Natural killer cell treated with Interleukin-12 subunit alpha and Interleukin-12 subunit beta and Interleukin-15 and Interleukin-18, amount 100 ng/mL, for 72 hours (primary cell): ENCODE measurements at places on chromosomes 13 and 19. TPM values are rescaled to one million over a fixed set of nuclear protein-coding genes. Genes with fewer than 3 reads are reported as not detected.

GRCh38 chr13:30924721-30925120 is 7.7 kb upstream of the TEX26 start:
- H3K36me3 ChIP-seq: no peaks in the 10 kb centered on the region
- no peak for DNase-seq

GRCh38 chr13:73542446-73542845 is 483.6 kb downstream of the KLF5 start:
- H3K36me3 ChIP-seq: no peaks in the 10 kb centered on the region
- no peak overlapping the region for H3K27ac ChIP-seq
- no peak for DNase-seq
- peaks cover 3% of the 10 kb centered on the region for H3K27me3 ChIP-seq

DNA sequence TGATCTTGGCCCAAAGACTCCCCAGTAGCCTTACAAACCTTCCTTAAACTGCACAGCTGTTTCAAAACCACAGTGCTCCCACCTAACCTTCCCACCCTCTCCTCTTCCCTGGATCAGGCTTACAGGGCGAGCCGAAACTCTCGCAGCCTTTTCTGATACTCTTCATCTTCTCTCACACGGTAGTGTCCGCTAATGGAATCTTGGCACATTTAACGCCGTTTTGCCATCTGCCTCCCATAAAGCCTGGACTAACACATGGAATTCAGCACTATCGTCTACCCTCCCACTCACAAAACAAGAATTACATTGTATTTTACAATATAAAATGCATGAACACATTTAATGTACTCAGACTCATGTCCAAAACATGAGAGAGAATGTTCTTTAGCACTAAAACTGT is 135.9 kb downstream of the RAP2A start:
- H3K4me3 ChIP-seq: no peak overlapping the region
- no peak for DNase-seq
- no peaks in the 10 kb centered on the region for H3K4me1 ChIP-seq
- no peaks in the 10 kb centered on the region for H3K36me3 ChIP-seq

DNA sequence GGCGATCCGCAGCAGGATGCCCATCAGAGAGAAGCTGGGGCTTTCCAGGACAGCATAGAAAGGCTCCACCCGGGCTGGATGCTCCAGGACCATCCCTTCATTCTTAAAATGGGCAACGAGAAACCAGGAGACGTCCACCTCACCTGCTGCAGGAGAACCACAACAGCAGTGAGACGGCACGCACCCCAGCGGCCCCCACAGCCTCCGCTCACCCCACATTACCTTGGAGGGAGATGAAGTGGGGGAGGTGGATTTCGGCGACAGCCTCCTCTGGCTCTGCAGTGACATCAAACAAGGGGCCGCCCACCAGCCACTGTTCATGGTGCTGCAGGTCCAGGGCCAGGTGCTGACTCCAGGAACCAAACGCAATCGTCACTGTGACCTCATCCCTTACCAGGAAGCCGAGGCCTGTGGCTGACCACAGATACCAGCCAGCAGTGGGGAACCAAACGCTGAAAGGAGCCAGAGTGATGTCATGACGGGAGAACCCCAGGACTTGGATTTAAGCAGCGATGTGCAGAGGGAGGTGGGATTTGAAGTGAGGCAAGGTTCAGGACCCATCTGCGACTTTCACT is 25.1 kb downstream of the CARD8 start:
- H3K4me1 ChIP-seq: peaks cover 22% of the 10 kb centered on the region
- DNase-seq: no peak
- H3K36me3 ChIP-seq: peaks cover 66% of the 10 kb centered on the region
- no peaks in the 10 kb centered on the region for H3K27me3 ChIP-seq

DNA sequence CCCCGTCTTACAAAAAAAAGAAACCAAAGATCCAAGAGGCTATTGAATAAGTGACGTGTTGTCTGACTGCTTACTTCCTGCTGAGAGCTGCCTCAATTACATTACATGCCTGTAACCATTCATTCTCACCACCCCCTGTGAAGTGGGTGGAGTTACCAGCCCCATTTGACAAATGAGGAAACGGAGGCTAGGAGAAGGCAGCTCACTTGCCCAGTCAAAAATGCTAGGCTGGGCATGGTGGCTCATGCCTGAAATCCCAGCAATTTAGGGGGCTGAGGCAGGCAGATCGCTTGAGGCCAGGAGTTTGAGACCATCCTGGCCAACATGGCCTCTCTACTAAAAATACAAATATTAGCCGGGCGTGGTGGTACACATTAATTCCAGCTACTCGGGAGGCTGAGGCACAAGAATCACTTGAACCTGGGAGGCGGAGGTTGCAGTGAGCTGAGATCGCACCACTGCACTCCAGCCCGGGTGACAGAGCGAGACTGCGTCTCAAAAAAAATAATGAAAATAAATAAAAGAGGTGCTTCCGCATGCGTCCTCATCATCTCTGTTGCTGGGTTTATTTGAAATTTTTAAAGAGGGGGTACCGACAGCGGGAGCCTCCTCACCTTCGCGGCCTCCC is 499 bp downstream of the LSM7 start:
- peak; percentile 80 for DNase-seq
- peak overlapping the region; percentile 91 for H3K4me3 ChIP-seq
- peaks cover 6% of the 10 kb centered on the region for H3K36me3 ChIP-seq
- peaks cover 42% of the 10 kb centered on the region for H3K4me1 ChIP-seq
- no peaks in the 10 kb centered on the region for H3K27me3 ChIP-seq

GRCh38 chr13:80530191-80530590 is 189.3 kb upstream of the SPRY2 start:
- H3K27me3 ChIP-seq: no peaks in the 10 kb centered on the region
- no peaks in the 10 kb centered on the region for H3K4me1 ChIP-seq
- peaks cover 6% of the 10 kb centered on the region for H3K36me3 ChIP-seq
- H3K4me3 ChIP-seq: no peak overlapping the region
- DNase-seq: no peak

GRCh38 chr19:49852631-49853126 is 1.7 kb downstream of the PTOV1 start:
- H3K4me3 ChIP-seq: peak overlapping the region; percentile 87
- peak overlapping the region; percentile 75 for H3K27ac ChIP-seq
- DNase-seq: no peak
- no peaks in the 10 kb centered on the region for H3K27me3 ChIP-seq

DNA sequence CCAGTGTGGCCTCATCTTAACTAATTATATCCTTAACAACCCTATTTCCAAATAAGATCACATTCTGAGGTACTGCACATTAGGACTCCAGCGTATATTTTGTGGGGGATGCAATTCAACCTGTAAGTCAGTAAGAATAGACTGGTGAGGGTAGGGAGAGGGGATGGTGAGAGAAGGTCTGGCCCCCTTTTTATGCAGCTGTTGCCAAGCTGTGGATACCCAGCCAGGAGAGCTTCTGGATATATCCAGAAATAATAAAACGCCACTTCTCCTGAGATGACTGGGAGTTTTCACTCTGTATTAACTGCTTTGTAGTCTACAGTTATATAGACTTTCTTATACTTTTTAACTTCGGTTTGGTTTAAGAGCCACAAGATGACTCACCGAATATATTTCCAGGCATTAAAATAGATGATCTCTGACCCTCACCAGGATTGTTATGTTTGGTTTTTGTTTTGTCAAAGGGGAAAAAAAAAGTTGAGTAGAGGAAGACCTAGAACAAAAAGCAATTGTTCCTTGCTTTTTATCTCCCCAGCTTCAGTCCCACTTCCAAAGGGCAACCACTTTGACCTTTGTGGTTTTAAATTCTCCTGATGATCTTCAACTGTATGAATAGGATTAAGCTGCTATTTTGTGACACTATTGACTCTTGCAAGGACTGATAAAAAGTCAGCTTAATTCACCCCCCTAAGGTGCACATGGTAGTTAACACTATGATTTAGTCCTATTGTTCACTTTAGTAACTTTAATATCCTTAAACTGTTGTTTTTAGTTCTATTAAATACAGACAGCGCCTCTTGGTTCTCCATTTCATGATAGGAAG is 3.1 kb upstream of the NEK3 start:
- H3K4me1 ChIP-seq: peaks cover 17% of the 10 kb centered on the region
- peaks cover 3% of the 10 kb centered on the region for H3K27me3 ChIP-seq
- H3K36me3 ChIP-seq: no peaks in the 10 kb centered on the region
- no peak for DNase-seq

- peaks cover 6% of the 10 kb centered on the region for H3K36me3 ChIP-seq
- peaks cover 6% of the 10 kb centered on the region for H3K27me3 ChIP-seq
- no peak for DNase-seq
- H3K4me1 ChIP-seq: no peaks in the 10 kb centered on the region
- H3K27ac ChIP-seq: no peak overlapping the region
These were observed 1189.6 kb downstream of the PCDH9 start for GRCh38 chr13:66040506-66040905.

- H3K4me1 ChIP-seq: no peaks in the 10 kb centered on the region
- no peaks in the 10 kb centered on the region for H3K36me3 ChIP-seq
- H3K27ac ChIP-seq: no peak overlapping the region
- peaks cover 3% of the 10 kb centered on the region for H3K27me3 ChIP-seq
These were observed 12.3 kb upstream of the MCF2L start for GRCh38 chr13:112956571-112957294.

GRCh38 chr13:113782472-113782871 is 23.4 kb downstream of the TMEM255B start:
- no peak for DNase-seq
- peaks cover 32% of the 10 kb centered on the region for H3K27me3 ChIP-seq
- no peaks in the 10 kb centered on the region for H3K4me1 ChIP-seq
- no peaks in the 10 kb centered on the region for H3K36me3 ChIP-seq
- H3K27ac ChIP-seq: no peak overlapping the region

DNA sequence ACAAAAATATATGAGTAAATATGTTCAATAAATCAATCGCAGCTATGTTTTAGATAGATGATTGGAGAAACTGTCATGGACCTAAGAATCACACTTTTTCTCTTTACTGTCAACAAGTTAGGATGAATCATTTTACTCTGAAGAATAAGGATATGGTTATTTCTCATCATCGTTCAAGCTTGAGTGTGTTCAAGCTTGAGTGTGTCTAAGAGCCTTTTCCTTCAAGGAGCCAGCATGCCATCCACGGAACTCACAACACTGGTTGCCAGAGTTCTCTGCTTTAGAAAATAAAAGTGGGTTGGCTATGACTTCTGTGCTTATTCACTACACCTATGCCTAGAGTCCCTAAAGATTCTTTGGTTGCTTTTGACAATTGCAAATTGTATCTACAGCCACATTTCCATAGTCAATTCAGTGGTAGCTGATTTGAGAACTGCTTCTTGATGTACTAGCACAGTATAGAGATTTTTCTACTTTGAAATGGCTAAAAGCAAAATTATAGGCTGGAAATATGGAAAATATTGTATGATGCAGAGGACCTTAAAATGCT is 58.1 kb upstream of the SCEL start:
- DNase-seq: no peak
- H3K27me3 ChIP-seq: peaks cover 12% of the 10 kb centered on the region
- peak overlapping the region; percentile 80 for H3K4me3 ChIP-seq
- H3K4me1 ChIP-seq: peaks cover 4% of the 10 kb centered on the region
- no peaks in the 10 kb centered on the region for H3K36me3 ChIP-seq

- H3K4me3 ChIP-seq: no peak overlapping the region
- H3K27ac ChIP-seq: no peak overlapping the region
- H3K36me3 ChIP-seq: peaks cover 13% of the 10 kb centered on the region
- H3K27me3 ChIP-seq: no peaks in the 10 kb centered on the region
These were observed 15.1 kb downstream of the KCNRG start for GRCh38 chr13:50030315-50030714.

DNA sequence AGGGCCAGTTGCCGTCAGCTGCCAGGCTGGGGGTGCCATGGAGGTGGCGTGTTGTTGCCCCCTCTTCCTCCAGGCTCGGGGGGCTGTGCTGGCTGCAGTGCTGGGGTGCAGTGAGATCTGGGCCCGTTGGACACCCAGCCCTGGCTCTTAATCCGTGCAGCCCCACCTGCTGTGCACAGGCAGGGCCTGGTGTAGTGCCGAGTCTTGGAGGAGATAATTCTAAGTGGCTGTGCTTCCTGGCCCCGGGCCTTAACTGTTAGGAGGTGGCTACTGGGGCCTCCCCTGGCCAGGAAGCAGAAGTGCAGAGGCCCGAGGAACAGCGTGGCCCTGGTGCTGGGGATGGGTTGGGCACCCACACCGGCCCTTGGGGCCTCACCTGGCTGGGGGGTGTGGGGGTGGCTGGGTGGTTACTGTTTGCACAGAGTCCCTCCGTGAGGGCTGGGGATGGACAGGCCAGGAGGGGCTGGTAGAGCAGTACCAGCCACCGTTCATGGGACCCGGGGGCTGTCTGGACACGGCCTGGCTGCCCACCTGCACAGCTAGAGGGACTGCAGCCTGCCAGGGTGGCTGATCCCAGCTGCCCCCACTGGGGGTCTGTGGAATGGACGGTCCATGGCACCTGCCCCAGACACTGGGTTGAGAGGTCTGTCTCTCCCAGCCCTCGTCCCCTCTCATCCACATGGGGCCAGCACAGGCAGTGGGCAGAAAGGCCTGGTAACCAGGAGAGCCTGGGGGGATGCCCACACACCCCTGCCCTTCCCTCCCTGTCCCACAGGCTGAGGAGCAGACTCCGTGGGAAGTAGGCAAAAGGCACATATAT is 3.3 kb downstream of the GPX4 start:
- no peak overlapping the region for H3K4me3 ChIP-seq
- H3K36me3 ChIP-seq: no peaks in the 10 kb centered on the region
- H3K27ac ChIP-seq: no peak overlapping the region
- no peaks in the 10 kb centered on the region for H3K27me3 ChIP-seq
- no peak for DNase-seq

The SYNE4 gene
- 3.0 TPM for total RNA-seq

The CNFN gene
- total RNA-seq: not detected

The LILRA6 gene
- total RNA-seq: 0.47 TPM

The KIR3DL1 gene
- 31.2 TPM for total RNA-seq

The SERPINE3 gene
- total RNA-seq: not detected

The KLK14 gene
- 0.50 TPM for total RNA-seq

The ADGRE3 gene
- total RNA-seq: 0.45 TPM

The SYT5 gene
- total RNA-seq: not detected

The GPR4 gene
- not detected for total RNA-seq

The DENND1C gene
- total RNA-seq: 131 TPM

The SIGLEC8 gene
- not detected for total RNA-seq

The CGB1 gene
- not detected for total RNA-seq
